ENCODE measurements at places on chromosomes 5 and 9.

DNA sequence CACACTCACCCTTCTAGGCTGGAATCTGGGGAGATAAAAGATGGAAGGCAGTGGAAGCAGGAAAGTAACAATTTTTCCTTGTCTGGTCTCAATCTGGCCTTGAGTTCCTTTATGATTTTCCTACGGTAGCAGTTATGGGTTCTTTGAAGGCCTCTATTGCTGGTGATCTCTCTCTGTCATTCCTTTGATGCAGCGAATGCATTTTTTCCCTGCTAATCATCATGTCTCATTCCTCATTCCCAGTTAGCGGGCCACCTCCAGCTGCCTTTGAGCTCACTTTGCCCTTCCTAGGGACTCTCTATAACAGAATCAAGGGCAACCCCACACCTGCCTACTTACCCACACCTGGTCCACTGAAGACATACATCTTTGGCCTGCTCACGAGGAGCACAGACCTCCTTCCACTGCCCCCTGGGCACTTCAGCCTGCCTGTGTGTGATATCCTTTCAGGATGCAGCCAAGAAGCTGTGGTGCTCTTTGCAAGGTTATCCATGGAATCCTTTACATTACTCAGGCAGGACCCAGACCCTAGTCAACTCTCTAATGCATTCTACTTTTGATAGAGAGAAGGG is 191.7 kb downstream of the DRD1 start:
- no peaks in the 10 kb centered on the region for H3K4me1 ChIP-seq
- no peak for DNase-seq
- H3K27ac ChIP-seq, result no peak overlapping the region
- H3K4me3 ChIP-seq, result no peak overlapping the region
- no peaks in the 10 kb centered on the region for H3K36me3 ChIP-seq
- H3K27me3 ChIP-seq, result no peaks in the 10 kb centered on the region

DNA sequence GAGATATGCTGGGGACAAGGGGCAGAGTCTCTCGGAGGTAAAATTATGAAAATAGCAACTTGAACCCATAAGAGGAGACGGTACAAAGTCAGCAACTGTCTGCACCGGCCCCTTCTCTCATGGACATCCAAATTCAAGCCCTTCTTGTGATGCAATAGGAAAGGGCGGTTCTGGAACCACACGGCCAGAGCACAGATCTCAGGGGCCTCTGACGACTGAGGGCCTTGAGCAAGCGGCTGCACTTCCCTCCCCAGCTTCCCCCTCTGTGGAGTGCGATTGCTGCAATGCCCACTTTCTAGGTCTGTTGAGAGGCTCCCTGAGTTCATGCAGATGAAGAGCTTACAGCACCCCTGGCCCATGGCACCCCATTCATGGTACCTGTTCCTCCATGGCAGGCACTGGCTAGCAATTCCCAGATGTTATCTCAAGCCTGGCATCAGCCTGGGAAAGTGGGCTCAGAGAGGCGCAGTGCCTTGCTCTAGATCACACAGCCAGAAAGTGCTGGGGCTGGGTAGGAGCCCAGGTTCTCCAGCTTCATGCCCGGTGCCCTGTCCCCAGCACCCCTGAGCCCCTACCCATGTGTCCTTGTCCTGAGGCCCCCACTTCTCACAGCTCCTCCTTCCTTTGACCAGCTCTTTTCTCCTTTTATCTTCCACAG is 17.7 kb upstream of the CPLX2 start:
- H3K4me1 ChIP-seq, result peaks cover 4% of the 10 kb centered on the region
- DNase-seq, result no peak
- H3K36me3 ChIP-seq, result no peaks in the 10 kb centered on the region

GRCh38 chr9:37029304-37029775 is 4.7 kb downstream of the PAX5 start:
- no peak for DNase-seq
- peaks cover 83% of the 10 kb centered on the region for H3K27me3 ChIP-seq
- H3K4me1 ChIP-seq, result peaks cover 65% of the 10 kb centered on the region
- no peak overlapping the region for H3K4me3 ChIP-seq

GRCh38 chr5:33010846-33011245 is 299.7 kb downstream of the NPR3 start:
- H3K4me3 ChIP-seq, result no peak overlapping the region
- no peaks in the 10 kb centered on the region for H3K36me3 ChIP-seq
- no peaks in the 10 kb centered on the region for H3K27me3 ChIP-seq
- H3K27ac ChIP-seq, result no peak overlapping the region

DNA sequence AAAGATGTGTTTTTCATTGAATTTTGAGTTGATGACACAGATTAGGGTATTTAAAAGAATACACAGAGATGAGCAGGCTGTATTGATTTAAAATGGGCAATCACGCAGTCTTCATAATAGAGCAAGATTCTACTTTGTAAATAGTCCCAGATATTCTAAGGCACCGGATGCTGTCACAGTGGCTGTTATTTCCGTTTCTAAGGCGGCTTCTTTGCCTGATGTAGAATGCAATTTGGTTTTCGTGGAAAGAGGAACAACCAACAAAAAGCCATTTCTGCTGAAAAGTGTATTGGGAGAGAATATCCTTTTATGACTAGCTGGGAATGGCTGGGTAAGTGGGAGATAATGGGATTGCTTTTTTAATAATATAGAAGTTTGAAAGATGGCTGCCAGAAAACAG is 17.5 kb downstream of the PRKACG start:
- H3K27me3 ChIP-seq, result no peaks in the 10 kb centered on the region
- DNase-seq, result no peak
- no peak overlapping the region for H3K27ac ChIP-seq
- no peaks in the 10 kb centered on the region for H3K36me3 ChIP-seq
- H3K4me3 ChIP-seq, result no peak overlapping the region

DNA sequence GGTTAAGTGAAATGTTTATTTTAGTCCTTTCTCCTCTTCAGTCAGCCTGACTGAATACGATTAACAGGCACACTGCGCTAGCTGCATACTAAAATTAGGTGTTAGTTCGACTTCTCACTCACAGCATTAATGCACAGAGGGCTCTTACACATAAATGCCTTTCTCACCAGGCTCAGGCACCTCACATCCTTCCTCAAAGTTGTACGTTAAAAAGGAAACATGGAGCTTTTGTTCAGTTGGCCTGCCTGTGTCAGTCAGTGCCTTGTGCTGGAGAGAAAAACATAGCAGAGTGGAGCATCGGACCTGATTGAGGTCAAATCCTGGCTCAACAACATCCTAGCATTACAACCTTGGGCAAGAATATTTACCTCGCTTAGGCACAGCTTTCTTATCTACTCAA is 236.0 kb upstream of the ZNF462 start:
- H3K27me3 ChIP-seq, result no peaks in the 10 kb centered on the region
- H3K27ac ChIP-seq, result no peak overlapping the region
- H3K4me3 ChIP-seq, result no peak overlapping the region
- no peak for DNase-seq
- no peaks in the 10 kb centered on the region for H3K36me3 ChIP-seq
- no peaks in the 10 kb centered on the region for H3K4me1 ChIP-seq

DNA sequence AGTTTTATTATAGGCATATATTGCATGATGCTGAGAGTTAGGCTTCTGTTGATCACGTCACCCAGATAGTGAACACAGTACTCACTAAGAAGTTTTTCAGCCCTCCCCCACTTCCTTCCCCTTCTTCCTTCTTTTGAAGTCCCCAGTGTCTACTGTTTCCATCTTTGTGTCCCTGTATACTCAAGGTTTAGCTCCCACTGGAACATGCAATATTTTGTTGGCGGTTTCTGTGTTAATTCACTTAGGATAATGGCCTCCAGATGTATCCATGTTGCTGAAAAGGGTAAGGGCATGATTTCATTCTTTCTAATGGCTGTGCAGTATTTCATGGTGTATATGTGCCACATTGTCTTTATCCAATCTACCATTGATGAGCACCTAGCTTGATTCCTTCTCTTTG is 764.3 kb downstream of the MTRR start:
- H3K27me3 ChIP-seq, result no peaks in the 10 kb centered on the region
- DNase-seq, result no peak
- no peaks in the 10 kb centered on the region for H3K4me1 ChIP-seq
- no peaks in the 10 kb centered on the region for H3K36me3 ChIP-seq
- no peak overlapping the region for H3K27ac ChIP-seq
- H3K4me3 ChIP-seq, result no peak overlapping the region

- H3K36me3 ChIP-seq, result no peaks in the 10 kb centered on the region
- DNase-seq, result no peak
- H3K4me3 ChIP-seq, result no peak overlapping the region
Observed at GRCh38 chr9:128056887-128057723, 10.0 kb downstream of the NAIF1 start.

DNA sequence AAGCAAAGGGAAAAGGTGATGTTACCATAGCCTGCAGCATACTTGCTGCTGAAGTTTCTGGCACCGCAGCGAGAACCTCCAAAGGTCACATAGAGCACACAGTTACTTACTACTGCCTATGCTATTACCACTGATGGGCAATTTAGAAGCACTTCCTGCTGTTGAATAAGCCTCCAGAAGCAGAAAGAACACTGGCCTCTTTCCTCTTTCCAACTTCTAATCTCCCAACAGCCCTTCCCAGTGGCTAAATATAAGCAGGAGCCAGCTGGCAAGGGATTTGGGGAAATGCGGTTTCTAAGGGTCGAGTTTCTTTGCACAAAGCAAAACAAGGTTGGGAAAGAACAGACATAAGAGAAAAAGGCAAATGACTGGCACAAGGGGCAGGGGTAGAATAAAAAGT is 669.2 kb upstream of the ACO1 start:
- no peak overlapping the region for H3K27ac ChIP-seq
- H3K36me3 ChIP-seq, result no peaks in the 10 kb centered on the region
- H3K27me3 ChIP-seq, result no peaks in the 10 kb centered on the region

DNA sequence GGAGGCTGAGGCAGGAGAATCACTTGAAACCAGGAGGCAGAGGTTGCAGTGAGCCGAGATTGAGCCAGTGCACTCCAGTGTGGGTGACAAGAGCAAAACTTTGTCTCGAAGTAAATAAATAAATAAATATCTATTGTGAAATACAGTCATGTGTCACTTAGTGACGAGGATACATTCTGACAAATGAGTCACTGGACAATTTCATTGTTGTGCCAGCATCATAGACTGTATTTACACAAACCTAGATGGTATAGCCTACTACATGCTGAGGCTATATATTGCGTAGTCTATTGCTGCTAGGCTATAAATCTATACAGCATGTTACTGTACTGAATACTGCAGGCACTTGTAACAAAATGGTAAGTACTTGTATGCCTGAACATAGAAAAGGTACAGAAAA is 61.1 kb upstream of the CCL21 start:
- H3K4me1 ChIP-seq, result no peaks in the 10 kb centered on the region
- H3K36me3 ChIP-seq, result no peaks in the 10 kb centered on the region
- DNase-seq, result no peak
- H3K4me3 ChIP-seq, result no peak overlapping the region
- H3K27me3 ChIP-seq, result no peaks in the 10 kb centered on the region
